Stimulated activated CD4-positive, alpha-beta T cell treated with anti-CD3 and anti-CD28 coated beads, Interleukin-1b, Interleukin-23, amount 100 ng/mL, for 1 hour (primary cell): ENCODE measurements at places on chromosomes 11 and 22.

GRCh38 chr22:40450616-40451015 lies 80.2 kb downstream of the SGSM3 start:
- DNase-seq, result no peak

GRCh38 chr11:33377412-33378370 lies 120.5 kb downstream of the HIPK3 start:
- DNase-seq, result no peak

GRCh38 chr11:88317536-88317935 lies 20.0 kb downstream of the CTSC start:
- DNase-seq, result no peak

DNA sequence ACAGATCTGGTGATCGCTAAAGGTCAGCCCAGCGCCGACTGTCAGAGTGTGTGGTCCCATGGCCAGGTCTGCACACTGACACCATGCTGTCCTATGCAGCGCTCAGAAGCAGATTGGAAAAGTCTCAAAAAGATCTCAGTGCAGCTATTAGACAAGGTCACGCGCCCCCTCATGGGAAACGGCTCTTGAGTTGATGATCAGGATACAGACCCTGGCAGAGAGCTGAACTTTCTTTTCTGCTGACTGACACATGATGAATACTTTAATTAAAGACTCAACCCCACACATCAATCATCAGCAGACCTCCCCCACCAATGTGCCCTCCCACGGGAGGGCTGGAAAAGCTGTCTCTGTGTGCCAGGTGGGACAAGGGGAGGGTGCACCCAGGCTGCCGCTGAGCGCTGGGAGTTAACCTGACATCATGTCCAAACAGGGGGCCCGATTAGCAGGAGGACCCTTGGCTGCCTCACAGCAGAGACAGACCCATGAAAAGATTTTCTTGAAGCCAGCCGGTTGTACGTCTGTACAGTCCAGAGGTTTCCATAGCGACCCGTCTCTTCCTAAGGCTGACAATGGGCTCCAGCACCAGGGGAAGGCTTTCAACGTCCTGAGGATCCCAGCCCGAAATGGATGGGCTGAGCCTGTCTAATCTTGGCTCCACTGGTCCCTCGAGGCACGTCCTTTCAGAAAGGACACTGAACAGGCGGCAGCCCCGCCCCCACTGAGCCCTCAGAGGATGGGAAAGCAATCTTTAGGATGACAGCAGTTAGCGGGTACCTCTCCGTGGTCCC lies 26.9 kb downstream of the RASD2 start:
- no peak for DNase-seq

DNA sequence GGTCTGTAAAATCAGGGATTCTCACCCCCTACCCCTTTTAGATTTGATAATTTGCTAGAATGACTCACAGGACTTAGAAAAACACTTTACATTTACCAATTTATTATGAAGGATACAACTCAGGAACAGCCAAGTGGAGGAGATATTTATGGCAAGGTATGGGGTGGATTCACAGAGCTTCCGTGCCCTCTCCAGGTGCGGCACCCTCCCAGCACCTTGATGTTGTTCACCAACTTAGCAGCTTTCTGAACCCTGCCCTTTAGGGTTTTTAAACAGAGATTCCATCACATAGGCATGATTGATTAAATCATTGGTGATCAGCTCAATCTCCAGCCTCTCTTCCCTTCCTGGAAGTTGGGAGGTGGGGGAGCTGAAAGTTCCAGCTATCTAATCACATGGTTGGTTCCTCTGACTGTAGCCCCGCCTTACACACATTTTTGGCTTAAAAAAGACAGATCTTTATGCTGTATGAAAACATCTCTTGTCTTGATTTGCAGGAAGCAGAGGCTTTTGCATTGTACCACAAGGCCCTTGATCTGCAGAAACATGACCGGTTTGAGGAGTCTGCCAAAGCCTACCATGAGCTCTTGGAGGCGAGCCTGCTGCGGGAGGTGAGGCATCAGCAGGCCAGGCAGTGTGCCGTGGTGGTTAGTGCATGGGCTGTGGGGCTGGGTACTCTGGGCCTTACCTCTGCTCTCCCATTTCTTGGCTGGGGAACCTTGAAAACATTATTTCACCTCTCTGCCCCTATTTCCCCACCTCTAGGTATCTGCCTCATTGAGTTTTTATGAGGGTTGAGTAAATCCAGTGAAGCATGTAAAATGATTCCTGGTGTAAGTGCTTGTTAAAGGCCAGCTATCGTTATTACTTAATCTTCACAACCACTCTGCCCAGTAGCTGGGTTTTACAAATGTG lies 27.0 kb downstream of the CABIN1 start:
- DNase-seq, result no peak

DNA sequence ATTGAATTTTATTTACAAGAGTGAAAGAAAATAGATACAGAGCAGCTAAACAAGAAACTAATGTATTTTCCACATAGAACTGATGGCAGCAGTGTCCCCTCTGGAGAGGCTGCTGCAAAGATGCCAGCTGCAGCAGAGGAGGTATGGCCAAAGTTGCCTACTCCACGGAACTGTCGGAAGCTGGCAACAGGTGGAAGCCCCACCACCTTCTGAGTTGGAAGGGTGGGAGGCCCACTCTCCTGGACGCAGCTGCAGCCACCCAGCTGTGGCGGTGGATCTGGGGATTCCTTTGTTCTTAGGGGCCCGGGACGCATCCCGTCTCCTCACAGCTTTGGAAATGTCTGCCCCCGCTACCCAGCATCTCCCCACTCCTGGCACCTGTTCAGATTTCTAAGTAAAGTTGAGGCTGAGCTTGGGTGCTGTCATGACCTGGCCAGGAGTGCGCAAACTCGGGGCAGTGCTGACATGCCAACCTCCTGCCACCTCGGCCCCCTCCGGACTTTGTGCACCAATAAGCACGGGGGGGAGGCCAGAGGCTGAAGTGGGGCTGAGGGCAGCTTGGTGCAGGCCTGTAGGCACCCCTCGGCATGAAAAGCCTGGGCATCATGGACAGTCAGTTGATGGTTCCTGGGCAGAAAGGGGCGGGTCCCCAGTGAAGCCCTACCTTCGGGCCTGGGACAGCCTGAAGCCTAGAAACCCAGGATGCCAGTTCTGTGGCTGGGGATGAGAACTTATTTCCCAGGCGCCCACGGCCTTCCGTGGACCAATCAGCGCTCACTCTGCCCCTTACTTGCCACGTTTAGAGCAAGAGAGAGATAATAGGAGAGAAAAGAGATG lies 1071.4 kb downstream of the JRKL start:
- DNase-seq, result no peak

DNA sequence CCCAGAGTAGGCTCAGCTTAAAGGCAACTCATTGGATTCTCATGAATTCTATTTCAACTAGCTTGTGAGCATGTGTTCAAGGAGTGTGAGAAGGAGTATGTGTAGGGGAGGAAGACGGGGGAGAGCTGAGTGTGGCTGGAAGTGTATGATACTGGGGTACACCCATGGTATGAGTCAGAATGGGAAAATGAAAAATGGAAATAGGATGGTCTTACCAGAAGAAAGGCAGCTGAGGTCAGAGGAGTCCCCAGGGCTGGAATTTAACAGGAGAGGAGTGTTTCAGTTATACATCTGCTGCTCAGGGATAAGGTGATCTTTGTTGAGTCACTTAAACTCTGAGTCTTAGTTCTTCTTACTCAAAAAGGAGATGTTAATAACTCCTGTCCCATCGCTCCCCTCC lies 6.7 kb upstream of the ADAMTS15 start:
- DNase-seq, result no peak
